ENCODE measurements at places on chromosomes 6 and 20.

GRCh38 chr20:23212464-23212995 lies 126.4 kb upstream of the CD93 start:
- no peak for DNase-seq

DNA sequence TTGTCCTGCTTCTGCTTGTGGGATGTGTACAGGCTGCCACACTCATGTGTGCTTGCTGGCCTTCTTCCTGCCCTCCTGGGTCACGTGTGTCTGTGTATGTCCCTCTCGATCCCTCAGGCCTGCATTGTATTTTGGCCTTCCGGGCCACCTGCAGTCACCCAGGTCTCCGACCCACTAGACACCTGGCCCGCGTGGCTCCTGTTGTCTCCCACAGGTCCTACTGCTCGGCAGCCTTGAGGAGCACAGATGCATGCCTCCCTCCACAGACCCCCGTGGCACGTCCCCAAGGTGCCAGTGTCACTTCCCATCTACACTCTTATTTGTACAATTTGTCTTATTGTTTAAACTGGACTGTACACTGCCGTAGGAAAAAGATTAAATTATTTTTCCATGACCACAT lies 43.1 kb downstream of the FOXC1 start:
- DNase-seq, result no peak

GRCh38 chr6:44989391-44989790 lies 338.7 kb upstream of the RUNX2 start:
- no peak for DNase-seq

- no peak for DNase-seq
These were observed 5.5 kb upstream of the HDDC2 start for GRCh38 chr6:125307150-125307838.

DNA sequence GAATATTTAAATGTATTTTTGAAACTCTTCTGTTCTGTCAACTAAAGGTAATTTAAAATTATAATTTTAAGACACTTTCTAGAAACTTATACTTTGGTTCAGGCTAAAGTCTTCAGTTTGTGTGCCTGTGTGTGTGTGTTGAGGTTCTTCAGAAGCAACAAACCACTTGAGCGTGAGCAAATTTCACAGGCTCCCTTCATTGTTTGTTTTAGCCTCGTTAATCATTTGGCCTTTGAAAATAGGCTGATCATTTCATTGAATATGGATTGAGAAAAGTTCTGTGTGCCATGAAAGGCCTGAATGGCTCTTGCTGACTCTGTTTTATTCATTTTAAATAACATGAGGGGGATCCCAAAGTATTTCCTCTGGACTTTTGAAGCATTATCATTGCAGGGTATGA lies 420.1 kb downstream of the CDKAL1 start:
- no peak for DNase-seq

DNA sequence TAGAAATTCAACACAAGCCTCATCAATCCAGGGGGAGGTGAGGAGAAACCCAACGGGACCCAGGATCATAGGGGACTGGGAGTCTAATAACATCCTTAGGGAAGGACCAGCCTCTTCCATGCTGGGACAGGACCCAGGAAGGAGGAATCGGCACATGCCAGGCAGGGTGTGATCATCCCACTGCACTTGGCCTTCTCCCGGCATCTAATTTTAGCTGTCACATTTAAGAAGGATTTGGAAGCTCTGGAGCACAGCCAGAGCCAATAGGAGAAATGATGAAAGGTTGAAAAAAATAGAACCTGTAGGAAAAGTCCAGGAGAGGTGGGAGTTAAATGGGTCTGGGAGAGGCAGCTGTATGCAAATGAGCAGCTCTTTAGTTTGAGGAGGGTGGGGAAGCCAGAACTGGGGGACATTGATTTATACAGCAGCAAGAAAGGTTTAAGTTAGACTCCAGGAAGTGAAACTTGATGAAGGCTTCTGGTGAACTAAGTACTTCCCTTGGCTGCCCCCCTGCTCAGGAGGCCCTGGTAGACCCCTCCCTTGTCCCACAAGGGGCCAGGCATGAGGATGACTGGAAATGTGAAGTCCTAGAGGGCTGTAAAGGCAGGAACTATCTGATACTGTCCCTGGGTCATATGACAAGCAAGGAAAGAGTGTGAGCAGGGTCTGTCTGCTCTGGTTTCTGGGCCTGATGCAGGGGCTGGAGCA lies 260.3 kb downstream of the LRFN2 start:
- DNase-seq, result no peak

DNA sequence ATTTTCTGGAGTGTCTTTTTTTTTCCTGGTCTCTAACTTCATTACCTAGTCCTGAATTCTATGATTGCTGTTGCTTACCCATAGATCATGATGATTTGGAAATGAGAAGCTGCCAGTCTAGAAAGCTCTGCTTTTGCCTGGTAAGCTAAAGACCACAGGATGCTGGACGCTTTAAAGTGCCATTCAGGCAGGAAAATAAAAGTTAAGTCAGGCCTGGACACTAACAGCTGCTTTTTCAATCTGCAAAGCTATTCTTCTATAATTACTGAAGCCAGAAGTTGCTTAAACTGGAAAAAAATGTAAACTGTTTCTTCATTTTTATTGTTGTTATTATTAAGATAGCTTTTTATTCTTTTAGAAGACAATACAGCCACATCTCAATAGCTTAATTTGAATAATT lies 129.8 kb upstream of the SPACA1 start:
- no peak for DNase-seq

GRCh38 chr6:167917551-167918154 lies 79.8 kb upstream of the KIF25 start:
- DNase-seq, result no peak

- no peak for DNase-seq
These were observed 10.6 kb upstream of the ELOVL2 start for GRCh38 chr6:11054722-11055121.

DNA sequence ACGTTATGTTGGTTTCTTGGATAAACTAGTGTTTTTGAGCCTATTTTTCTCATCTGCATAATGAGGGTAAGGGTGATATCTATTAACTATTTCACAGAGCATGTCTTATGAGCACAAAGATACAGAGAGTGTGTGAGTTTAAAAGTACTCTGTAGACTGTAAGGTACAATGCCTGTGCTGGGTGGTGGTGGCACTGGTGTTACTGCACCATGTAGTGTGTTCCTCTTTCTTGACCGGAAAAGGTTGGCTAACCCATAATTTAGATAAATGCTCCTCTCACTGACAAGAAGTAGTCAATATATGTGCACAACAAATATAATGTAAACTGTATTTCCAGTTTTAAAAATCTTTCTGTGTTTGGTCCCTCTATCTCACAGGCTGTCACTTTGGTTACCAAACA lies 116.2 kb upstream of the MMS22L start:
- no peak for DNase-seq

DNA sequence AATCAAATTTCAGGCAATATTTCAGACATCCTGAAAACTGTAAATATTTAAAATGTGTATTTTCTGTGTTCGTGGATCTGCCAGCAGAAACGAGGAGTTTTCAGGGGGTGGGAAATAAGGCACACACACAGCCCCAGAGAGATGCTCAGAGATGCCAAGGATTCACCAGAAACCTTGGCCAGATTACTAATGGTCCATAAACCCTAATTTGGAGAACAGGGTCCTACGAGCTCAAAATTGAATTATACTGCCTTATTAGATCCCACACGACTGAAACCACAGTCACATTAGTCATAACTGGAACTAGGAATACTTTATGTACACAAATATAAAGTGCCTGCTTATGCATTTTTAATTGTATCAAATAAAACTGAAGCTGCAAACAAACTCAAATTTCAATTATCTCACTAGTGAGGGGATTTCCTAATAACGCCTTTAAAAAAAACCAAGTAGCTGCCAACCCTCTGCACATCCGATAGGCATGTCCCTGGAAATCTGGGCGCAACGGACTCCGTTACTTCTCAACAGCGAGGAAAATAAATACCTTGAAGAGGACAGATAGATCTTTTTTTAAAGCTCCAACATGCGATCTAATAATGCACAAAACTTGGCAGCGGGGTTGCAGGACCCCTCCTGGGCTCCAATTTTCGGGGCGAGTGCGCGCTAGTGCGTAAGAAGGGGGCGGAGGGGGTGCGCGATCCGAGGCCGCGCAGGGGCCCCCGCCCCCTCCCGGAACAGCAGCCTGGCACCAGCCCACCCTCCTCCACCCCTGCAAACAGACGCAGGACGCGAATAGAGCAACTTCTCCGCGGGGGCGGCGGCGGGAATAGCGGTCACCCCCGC lies 897 bp downstream of the CHD6 start:
- DNase-seq, result peak; percentile 53

GRCh38 chr20:10578607-10579006 lies 95.2 kb downstream of the JAG1 start:
- DNase-seq, result no peak

DNA sequence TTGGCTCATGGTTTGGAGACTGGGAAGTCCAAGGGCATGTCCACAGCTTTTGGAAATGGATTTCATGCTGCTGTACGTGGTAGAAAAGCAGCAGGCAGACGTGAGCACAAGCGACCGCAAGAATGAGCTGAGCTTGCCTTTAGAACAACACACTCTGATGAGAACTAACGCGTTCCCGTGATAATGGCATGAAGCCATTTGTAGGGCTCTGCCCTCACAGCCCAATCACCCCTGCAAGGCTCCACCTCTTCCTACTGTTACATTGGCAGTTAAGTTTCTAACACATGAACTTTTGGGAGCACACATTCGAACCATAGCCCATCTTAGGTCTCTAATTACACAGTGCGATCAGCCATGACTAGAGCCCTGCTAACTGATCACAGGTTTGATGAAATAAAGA lies 107.5 kb upstream of the TMEM170B start:
- no peak for DNase-seq

GRCh38 chr6:18327626-18328025 lies 59.5 kb upstream of the RNF144B start:
- DNase-seq, result no peak

- no peak for DNase-seq
These were observed 158.5 kb downstream of the SASH1 start for GRCh38 chr6:148501178-148501590.

DNA sequence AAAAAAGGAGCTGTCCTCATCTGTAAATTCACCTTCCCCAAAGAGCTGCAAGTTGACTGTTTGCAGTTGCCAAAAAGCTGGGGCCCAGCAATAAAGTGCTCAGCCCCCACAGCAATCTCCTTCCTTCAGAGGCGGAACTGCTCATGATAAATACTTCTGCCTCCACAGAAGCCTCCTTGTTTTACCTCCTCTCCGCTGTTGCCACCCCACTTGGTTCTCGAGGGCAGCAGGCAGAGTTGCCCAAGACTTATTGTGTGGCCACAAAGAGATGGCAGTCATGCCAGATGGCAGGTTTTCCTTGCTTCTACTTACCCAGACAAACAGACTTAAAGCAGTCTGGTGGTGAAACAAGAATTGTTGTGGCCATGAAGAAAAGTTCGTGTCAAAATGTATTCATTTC lies 66.3 kb downstream of the SLX4IP start:
- peak; percentile 19 for DNase-seq

DNA sequence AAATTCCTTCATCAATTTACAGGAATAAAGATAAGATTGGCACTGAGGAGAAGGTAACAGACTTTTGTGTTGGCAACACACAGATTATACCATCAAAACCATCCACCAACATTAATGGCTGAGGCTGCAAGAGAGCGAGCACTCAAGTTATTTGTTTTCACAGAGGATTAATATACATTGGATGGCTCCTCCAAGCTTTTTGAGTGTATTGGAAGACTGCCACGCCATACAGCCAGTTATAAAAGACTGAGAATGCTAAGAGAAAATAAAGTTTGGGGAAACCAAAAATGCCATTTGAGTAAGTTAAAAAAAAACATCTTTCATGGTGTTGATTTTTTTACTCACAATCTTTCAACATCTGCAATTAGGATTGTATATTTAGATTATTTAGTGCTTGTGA lies 973.8 kb upstream of the SLC35B3 start:
- no peak for DNase-seq

GRCh38 chr6:139430899-139431601 lies 56.6 kb upstream of the CITED2 start:
- no peak for DNase-seq

DNA sequence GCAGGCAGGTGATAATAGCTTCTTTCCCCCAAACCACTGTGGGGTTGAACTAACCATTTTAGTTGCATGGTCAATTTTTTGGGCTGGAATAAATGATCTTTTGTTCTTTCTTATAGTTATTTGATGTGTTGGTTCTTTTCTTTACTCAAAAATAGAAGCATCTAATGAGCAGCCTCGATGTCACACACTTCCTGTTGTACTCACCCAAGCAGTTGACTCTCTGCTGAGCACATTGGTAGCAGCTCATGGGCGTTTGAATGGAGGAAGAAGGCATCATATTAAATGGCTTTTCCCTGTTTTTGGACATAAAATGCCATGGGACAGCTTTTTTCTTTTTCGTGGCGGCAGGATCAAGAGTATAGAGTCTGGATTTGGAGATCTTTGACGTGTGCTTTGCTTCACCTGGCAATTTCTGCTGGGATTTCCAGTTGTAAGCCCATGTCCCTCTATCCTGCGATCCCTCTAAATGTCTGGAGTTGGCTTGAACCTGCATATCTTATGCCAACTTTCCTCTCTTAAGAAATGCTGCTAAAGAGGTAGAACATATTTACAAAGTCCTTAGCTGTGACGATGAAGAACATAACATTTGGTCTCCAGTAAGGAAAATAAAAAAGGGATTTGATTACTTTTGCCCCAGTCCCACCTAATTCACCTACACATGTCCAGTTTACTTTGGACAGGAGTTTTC lies 268.3 kb downstream of the PRL start:
- DNase-seq, result no peak

GRCh38 chr6:73309535-73309784 lies 44.6 kb downstream of the DPPA5 start:
- DNase-seq, result no peak

GRCh38 chr20:55160996-55161395 lies 685.6 kb downstream of the DOK5 start:
- DNase-seq, result no peak

DNA sequence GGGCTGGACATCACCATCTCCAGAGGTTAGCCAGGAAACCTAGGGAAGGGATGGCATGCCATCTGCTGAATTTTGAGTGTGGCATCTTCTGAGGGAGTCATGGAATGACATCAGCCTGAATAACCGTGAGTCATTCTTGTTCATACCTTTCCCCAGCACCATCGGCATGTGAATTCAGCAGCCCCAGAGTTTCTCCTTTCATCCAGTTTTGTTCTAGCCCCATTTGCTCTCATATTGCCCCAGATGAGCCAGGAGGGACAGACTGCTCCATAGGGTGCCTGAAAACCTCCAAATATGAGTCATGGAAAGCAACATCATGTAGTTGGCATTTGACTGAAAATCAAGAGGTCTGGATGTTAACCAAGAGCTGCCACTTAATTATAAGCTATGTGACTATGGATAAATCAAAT lies 219.2 kb upstream of the SGK1 start:
- DNase-seq, result no peak
